ENCODE measurements at places on chromosomes 16 and 17. TPM values are rescaled to one million over a fixed set of nuclear protein-coding genes. Genes with fewer than 3 reads are reported as not detected.

Gene DNAI2
- not detected for total RNA-seq

Gene LDHD
- total RNA-seq, result 84.7 TPM

DNA sequence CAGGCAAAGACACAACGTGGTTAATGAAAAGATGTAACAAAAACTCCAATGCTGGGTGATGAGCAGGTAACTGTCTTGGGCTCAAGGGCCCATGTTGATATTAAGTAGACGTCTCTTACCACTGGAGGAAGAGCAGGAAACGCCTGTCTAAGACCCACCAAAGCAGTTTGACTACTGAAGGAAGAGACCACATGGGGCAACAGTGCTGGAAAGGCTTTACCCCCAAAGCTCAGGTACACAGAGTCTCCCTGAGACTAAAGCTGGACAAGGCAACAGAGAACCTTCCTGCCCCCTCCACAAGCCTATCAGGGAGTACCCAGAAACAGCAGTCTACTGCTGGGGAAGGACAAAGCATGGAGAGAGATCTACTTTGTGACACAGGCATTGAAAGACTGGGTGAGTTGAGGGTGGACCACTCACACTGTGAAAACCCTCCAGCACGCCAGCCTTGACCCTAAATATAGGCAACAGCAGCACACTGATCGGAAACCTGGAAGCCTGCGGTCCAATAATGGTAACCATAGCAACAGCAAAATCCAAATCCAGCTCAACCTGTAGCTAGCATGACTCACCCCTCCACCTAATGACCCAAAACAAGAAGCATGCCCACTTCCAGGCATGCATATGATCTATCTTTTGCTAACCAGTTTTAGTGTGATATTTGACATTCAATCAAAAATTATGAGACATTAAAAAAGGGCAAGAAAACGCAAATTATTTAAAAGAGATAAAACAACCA lies 270.5 kb upstream of the SDK2 start:
- no peak for DNase-seq

- no peak for DNase-seq
These were observed 895.8 kb upstream of the SOX9 start for GRCh38 chr17:71224824-71225575.

DNA sequence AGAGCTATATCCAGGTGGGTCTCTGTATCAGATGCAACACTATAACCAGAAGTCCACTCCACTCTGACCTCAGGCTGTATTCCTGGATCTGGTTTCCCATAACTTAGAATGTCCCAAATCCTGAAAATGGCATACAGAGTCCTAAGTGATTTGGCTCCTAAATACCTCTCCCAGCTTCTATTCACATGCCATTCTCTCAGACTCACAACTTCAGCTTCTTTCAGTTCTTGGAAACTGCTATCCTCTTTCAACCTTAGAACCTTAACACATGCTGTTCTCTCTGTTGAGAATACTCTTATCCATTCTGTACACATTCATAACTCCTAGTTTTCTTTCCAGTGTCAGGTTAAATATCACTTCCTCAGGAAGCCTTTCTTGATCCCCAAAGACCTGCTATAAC lies 132.0 kb downstream of the BRIP1 start:
- DNase-seq, result no peak

All from Right ventricle myocardium superior (tissue), 1 donor.